Activated CD4-positive, alpha-beta T cell treated with anti-CD3 and anti-CD28 coated beads for 24 hours (primary cell): ENCODE measurements at places on chromosomes 4 and X.

DNA sequence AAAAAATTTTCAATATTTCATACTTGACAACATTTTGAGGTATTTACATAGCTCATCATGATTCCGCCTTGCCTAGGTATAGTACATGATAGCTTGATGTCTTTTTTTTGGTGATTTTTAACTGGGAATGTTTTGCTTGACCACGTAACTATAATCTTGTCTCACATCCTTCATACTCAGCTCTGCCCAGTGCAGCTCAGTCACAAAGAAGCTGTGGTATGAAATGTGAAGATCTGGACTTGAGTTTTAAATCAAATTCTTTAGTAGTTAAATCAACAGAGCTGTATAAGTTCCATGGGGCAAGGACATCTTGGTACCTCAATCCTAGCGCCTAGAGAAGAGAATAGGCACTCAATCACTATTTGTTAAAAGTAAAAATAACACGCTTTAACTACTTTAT lies 276.3 kb upstream of the DKK2 start:
- no peak for DNase-seq

GRCh38 chr4:56976283-56976836 lies 1.0 kb downstream of the NOA1 start:
- no peak for DNase-seq

- no peak for DNase-seq
Observed at GRCh38 chrX:40171513-40172400, 74.0 kb upstream of the BCOR start.

- no peak for DNase-seq
Observed at GRCh38 chrX:63809173-63809572, 24.2 kb upstream of the ARHGEF9 start.

DNA sequence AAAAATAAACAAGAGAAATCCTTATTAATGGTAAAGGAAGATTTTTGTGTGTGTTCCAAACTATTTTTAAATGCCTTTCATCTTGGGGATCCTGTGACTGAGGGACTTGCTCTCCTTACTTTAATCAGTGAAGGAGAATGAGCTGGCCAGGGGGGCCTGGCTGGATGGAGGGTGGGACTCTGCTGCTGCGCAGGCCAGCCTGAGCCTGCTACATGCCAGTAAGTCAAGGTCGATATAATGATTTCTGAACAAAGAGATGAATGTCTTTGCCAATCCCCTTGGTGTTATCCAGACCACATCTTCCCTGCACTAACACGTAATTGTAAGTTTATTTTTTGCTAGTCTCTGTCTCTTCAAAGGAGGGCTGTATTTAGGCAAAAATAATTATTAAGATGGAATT lies 1679.2 kb upstream of the TENM3 start:
- no peak for DNase-seq

DNA sequence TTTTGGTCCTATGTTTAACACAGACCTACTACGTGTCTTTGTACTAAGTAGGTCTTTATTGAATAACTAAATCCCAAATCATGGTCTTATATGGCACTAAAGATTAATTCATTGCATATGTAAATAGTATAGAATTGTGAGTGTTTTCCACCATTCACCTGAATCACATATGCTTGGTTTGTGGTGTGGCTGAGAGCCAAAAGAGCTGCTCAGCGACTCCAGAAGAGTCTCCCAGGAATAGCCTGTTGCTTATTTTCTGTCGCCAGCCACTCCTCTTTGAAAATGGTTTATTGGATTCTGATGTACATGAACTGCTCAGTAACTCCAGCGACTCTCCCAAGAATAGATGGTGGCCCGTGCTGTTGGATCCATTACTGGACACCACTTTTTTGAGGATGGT lies 184.5 kb downstream of the CLCN4 start:
- no peak for DNase-seq

DNA sequence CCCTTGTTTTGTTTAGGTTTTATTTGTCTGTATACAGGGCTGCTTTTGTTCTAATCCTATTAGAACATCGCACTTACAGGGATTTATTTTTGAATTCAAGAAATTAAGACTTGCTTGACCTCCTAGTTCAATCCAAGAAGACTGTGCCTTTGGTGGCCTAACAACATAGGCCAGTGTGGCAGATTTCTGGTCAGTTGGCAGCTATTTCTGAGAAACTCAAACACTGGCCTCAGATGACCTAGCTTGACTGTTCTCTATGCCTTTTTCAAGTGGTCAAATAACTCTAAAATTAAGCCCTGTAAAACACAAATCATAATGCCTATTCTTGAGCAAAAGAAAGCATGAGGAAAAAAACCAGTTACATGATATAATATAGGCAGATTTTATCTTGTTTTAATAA lies 89.3 kb upstream of the GPR34 start:
- no peak for DNase-seq

DNA sequence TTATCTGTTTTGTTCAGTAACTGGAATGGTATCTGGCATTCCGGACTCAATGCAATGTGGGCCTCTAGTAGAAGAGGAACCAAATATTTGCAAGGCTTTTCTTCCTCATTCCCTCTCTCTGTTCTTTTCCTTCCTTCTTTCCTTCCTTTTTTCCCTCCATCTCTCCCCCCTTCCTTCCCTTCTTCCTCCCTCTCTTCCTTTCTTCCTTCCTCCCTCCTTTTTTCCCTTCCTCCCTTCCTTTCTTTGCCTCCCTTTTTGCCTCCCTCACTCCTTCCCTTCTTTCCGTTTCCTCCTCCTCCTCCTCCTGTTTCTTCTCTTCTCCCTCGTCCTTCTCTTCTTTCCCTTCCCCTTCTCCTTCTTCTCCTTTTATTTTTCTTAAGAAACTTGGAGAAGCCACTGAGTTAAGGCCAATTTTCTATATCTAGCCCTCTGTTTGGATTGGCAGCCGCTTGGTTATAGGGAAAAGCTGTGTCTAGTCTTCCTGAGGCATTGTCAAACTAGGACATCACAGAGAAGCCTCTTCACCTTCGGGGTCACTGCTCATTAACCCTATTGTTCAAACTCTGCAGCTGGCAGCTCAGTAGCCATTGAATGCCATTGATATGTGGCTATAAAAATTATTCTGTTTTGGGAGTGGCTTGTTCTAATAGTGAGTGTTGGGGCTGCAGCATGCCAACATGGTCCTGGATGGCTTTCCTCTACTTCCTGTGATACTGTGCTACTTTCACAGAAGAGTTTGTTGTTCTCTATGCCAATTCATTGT lies 95.9 kb downstream of the CFAP299 start:
- no peak for DNase-seq

- no peak for DNase-seq
Observed at GRCh38 chr4:52554612-52555355, 104.3 kb downstream of the USP46 start.

DNA sequence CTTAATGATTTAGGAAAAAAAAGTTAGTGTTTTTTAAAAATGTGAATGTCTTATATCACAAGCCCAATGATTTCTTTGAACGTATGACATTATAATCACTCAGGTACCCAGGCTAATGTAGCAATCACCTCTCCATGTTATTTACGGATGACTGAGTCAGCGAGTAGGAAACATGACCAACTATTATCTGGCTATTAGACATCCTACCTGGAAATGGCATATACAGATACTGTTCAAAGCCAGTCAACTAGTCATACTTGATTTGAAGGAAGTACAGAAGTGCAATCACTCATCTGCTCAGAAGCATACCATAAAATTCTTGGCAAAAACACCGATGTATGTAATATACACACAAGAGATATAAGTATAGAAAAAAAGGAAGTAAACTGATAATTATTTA lies 732.5 kb downstream of the ARAP2 start:
- DNase-seq, result no peak

- DNase-seq, result no peak
Observed at GRCh38 chr4:178470996-178471784, 1029.0 kb upstream of the AGA start.

- DNase-seq, result no peak
Observed at GRCh38 chr4:158255727-158256324, 45.5 kb downstream of the TMEM144 start.

GRCh38 chr4:71185037-71185436 lies 153.8 kb upstream of the SLC4A4 start:
- DNase-seq, result no peak

- DNase-seq, result no peak
Observed at GRCh38 chr4:83996254-83996653, 460.3 kb downstream of the GPAT3 start.

DNA sequence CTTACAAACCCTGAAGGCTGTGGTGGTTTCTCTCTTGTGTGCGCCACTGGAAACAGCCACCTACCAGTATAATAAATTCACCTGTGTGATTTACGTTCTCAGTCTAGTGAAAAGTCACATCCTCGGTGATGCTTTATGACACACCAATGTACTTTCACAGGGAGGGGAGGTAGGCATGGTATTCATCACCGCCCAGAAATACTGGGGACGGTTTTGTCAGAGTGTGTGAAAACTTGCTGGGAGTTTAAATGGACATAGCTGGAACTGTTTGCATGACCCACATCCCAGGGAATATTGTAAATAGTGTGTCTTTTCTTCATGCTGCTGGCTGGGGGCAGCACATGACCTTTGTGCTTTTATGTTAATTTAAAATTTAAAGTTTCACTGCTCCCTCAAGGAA lies 421.8 kb downstream of the MAPK10 start:
- DNase-seq, result no peak

GRCh38 chr4:167555338-167556022 lies 321.2 kb upstream of the SPOCK3 start:
- DNase-seq, result no peak

- no peak for DNase-seq
Observed at GRCh38 chr4:165556383-165556782, 177.6 kb downstream of the CPE start.

GRCh38 chr4:104519588-104519987 lies 24.9 kb upstream of the CXXC4 start:
- DNase-seq, result no peak

GRCh38 chr4:4568806-4569427 lies 27.1 kb upstream of the STX18 start:
- DNase-seq, result no peak

- DNase-seq, result no peak
Observed at GRCh38 chr4:151035911-151036310, 20.8 kb upstream of the LRBA start.

DNA sequence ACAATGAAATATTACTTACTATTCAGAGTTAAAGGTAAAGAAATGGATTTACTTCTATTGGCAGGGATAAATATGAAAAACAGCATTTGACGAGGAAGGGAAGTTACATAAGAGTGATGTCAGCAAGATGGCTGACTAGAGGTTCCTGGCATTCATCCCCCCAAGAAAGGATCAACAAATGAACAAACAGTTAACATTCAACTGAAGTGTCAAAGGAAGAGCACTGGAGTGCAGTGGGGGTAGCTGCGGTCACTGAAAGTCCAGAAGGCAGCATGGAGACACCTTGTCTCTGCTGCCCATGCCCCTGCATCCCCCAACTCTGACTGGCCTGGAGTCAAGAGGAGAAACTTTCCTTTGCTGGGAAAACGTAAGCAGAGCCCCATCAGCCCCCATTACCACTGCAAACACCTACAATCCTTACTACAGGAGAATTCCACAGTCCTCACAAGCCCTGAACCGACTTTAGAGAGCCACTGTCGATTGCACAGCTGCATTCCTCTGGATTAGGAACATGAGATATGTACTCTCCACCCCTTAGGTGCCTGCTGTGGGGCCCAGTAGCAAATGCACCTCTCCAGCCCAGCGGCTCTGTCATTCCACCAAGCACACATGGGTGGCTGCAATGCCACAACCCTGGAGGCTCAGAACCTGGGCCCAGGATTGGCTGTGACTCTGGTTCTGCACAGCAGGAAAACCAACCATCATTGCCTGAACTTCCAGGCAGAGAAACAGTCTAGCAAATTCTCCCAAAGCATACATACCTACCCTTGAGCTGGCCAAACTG lies 79.5 kb downstream of the CBR4 start:
- DNase-seq, result no peak

- DNase-seq, result no peak
Observed at GRCh38 chrX:16213961-16214360, 46.7 kb downstream of the MAGEB17 start.

GRCh38 chr4:38069271-38069760 lies 109.1 kb downstream of the PTTG2 start:
- no peak for DNase-seq

- no peak for DNase-seq
Observed at GRCh38 chr4:32025851-32026459, 1305.8 kb downstream of the PCDH7 start.

- DNase-seq, result no peak
Observed at GRCh38 chrX:71603618-71604017, 14.7 kb downstream of the CXCR3 start.

- DNase-seq, result no peak
Observed at GRCh38 chr4:51960486-51960885, 59.7 kb downstream of the LRRC66 start.

GRCh38 chr4:2247128-2248043 lies 5.5 kb upstream of the HAUS3 start:
- DNase-seq, result no peak

- no peak for DNase-seq
Observed at GRCh38 chr4:4577359-4577875, 35.6 kb upstream of the STX18 start.

DNA sequence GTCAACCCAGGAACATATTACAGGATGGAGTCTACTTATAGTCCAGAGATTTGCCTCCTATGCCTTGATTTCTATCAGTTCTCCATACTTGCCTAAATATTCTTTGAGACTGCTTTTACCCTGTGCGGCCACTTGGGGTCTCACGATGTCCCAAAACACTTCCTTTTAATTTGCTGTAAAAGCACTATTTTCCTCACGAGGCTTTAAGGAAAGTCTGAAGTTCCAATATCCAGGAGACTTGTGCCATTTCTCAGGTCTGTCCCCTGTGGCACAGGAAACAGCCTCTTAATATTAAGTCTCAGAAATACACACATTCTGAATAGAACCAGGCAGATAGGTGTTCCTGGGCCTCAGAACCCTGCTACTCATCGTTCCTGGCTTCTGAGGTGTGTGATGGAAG lies 142.9 kb downstream of the TMEM164 start:
- DNase-seq, result no peak

DNA sequence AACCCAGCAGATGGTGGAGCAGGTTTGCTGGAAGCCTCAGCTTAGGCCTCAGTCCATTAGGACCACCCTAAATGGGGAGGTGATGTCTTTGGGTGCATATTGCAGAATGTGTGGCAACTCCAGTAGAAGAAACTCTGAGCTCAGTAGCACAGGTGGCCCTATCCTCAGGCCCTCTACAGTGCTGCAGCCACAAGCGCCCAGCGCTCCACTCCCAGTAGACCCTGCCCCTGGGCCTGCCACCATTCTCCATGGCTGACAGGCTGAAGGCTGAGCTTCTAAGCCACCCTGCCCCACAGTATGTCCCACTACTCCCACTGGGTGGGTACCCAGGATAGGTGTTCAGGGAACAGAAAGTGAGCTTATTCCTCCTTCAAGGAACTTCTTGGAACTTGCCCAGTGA lies 162.8 kb upstream of the MAMLD1 start:
- no peak for DNase-seq

DNA sequence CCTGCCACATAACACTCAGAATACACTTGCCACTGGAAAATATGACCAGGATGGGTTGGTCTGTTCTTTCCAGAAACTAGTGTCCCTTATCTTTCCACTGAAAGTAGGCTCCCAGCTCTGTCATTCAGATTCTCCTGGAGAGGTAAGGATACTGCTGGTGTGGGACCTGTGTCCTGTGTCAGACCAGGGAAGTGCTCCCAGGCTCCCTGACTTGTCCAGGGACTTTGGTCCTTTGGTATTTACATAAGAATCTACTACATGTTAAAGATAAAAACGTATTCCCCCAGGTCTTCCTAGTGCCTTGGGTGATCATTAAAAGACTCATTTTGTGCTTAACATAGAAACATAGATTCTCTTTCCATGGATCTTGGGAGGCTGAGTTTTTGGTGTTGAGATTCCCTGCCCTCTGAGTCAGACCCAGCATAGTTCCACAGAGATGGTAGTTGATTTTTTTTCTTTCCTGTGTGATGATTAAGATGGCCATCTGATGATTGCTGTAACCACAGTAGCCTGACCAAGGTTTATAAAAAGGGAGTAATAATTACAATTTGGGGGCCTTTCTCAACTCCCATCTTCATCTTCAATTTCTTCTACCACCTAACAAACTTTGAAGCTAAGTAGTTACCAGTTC lies 159.8 kb upstream of the JADE1 start:
- no peak for DNase-seq
